ENCODE measurements at places on chromosomes 3 and 15. TPM values are rescaled to one million over a fixed set of nuclear protein-coding genes. Genes with fewer than 3 reads are reported as not detected.

TMEM41A gene
- total RNA-seq, result 14.5 TPM

SCAANT1 gene
- total RNA-seq, result not detected

ANKRD34C gene
- total RNA-seq, result not detected

GOLGA6B gene
- total RNA-seq, result not detected

Data from fibroblast of the aortic adventitia (primary cell).